CD4-positive, alpha-beta T cell treated with Interleukin-21 for 1 hour (primary cell): ENCODE measurements at places on chromosomes 1 and 21.
A peak's percentile ranks its signal among the peaks of the same experiment; 100 is the strongest.

- DNase-seq, result no peak
Observed at GRCh38 chr1:96643519-96643918, 78.1 kb upstream of the PTBP2 start.

GRCh38 chr1:35046730-35047129 is 15.0 kb upstream of the ZMYM6 start:
- DNase-seq, result no peak

DNA sequence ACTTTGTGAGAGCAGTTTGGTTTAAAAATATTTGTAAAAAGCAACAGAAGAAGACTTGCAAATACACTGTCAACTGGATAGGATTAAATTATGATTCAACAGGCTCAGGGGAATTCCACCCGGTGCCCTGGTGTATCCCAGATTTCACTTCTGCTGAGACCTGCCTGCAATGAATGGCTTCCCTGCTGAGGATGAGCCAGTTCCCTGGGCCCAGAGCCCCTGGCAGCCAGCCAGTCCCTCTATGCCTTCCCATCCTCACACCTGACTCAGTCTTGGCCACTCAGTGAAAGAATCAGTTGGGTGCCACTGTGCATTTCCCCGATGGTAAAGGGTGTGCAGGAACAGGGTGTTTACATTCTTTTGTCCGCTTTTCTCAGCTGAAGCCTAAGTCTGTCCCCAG is 64.4 kb downstream of the KCTD3 start:
- DNase-seq, result no peak

- no peak for DNase-seq
Observed at GRCh38 chr1:58924821-58925220, 141.0 kb upstream of the JUN start.

DNA sequence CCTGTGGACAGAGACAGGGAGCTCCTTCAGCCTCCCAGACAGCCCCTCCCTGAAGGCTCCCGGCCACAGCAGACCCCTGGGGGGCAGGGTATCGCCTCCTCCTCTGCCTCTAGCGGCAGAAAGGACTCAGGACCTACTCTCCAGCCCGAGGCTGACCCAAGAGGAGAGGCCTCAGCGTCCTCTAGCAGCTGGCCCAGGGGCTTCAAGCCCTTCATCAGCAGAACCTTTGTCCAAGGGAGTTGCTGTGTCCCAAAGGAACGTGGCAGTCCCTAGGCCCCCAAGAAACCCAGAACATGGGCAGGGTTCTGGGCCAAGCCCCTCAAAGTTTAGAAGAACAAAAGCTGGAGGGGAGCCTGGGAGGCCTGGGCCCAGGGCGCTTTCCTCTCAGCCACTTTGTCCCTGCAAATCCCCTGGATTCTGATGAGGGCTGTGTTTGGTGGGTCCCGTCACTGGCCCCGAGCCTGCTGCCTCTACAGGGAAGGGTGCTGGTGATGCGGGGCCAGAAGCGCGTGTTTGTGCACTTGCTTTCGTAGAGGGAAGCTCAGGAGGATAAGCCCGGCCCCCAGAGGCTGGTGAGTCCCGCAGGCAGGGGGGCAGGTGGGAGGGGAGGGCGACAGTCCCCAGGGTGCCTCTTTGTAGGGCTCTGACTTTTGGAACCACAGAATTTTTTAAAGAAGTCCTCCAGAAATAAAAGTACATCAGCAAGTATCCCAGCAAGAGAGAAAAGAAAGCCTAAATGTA is 13.3 kb downstream of the ITGB2 start:
- no peak for DNase-seq

- no peak for DNase-seq
Observed at GRCh38 chr1:228231189-228231588, 23.3 kb downstream of the OBSCN start.

- peak; percentile 26 for DNase-seq
Observed at GRCh38 chr1:33137800-33138199, 44.0 kb downstream of the TRIM62 start.

- DNase-seq, result peak; percentile 42
Observed at GRCh38 chr1:39955547-39956539, 898 bp downstream of the MFSD2A start.

- no peak for DNase-seq
Observed at GRCh38 chr1:205049479-205049878, 6.5 kb downstream of the CNTN2 start.

DNA sequence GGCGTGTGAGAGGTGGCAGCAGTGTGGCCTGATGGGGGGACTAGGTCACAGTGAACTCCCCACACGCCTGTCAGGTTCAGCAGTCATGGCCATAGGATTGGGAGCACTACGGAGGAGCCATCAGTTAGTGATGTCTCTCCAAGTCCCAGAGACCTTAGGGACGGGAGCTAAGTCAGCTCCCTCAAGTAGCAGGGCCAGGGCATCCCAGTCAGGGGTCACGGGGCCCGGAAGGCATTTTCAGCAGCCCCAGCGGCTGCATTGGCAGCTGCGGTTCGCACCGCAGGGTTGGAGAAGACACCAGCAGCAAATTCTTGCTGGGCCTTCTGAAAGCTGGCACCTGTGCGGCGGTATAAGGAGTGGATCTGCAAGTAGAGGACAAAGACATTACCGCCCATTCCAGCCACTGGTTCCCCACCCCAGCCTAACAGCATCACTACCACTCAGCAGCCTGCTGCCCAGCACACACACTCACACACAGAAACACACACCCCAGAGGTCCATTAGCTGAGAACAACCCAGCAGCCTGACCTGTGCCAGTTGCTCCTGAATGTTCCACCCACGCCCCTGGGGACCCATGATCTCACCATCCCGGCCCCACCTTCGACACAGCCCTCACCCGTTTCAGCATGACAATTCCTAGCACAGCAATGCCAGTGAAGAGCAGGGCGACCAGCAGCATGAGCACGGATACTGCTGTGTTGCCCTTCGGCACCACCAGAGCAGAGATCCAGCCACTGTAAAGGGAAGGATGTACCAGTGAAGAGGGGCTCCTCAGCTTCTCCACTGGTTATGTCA is 972 bp upstream of the ENTREP3 start:
- DNase-seq, result no peak
